ENCODE measurements at places on chromosomes 1 and 21. TPM values are rescaled to one million over a fixed set of nuclear protein-coding genes. Genes with fewer than 3 reads are reported as not detected.

VAV3 gene
- total RNA-seq: 50.7 TPM

- ATAC-seq: no peak
These were observed 23.8 kb downstream of the KCNA2 start for GRCh38 chr1:110582378-110582777.

DNA sequence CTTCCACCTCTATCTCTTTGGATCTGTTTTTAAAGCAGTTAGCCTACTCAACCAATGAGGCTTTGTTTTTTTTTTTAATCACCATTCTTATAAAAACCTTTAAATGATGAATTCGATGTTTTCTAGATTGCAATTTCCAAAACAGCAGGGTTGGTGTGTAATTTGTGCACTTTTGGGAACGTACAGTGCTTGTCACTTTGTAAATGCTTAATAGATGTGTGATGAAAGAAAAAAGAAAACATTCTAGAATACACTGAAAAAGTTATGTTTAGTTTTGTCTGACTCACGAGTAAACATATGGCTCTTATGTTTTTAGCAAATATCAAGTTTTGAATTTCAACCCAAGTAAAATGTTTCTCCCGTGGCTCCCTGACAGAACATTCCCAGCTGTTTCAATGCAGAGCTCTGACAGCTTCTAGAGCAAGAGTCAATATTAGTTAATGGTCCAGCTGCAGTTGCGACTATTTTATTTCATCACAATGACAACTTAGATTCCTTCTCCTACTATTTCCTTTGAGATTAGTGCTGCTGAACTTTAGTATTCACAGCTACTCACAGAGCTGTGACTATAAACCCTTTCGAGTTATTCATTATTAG is 362.5 kb upstream of the ADAMTS5 start:
- no peak for ATAC-seq

ST6GALNAC3 gene
- 0.72 TPM for total RNA-seq

DNA sequence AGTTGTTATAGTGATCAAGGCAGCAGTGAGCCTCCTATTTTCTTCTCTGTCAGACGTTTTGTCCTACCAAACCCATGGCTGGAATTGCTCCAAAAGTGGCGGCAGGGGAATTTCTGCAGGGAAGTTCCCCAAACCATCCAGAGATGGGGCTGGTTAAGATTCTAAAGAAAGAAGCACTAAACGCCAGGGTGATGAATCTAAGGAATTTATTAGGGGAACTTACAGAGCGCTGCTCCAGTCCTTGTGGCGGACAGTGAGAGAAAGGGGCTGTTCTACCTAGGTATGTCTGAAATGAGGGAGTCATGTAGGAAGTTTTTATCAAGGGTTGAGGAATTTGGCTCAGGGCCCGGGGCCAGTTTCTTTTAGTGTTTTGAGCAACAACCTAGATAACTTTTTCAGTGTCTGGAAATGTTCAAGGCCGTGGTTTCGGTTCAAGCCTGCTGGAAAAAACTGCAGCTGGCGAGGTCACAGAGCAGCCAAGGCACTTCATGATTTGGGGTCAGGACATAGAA is 222.4 kb upstream of the B3GALT2 start:
- ATAC-seq: no peak

- ATAC-seq: no peak
These were observed 5.6 kb downstream of the KIF17 start for GRCh38 chr1:20712215-20712577.

DNA sequence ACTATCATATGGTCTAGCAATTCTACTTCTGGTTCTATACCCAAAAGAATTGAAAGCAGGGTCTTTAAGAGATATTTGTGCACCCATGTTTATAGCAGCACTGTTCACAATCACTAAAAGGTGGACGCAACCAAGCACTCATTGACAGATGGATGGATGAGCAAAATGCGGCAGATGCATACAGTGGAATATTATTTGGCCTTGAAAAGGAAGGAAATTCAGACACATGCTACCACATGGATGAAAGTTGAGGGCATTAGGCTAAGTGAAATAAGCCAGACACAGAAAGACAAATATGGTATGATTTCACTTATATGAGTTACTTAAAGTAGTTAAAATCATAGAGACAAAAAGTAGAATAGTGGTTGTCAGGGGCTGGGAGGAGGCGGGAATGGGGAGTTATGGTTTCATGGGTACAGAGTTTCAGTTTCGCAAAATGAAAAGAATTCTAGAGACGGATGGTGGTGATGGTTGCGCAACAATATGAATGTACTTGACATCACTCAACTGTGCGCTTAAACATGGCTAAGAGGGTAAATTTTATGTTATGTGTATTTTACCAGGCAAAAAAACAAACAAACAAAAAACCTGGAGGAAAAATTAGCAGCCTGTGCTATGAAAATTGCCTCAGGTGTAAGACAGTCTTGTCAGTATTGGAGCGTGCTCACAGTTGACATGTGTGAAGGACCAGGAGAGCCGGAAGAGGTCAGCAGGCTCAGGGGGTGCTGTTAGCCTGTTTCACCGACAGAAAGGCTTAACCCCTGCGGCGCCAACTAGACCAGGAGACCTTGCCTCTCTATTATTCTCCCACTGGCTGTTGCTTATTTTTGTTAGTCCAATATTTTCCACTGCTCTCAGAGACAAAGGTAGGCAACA is 26.5 kb downstream of the CD247 start:
- ATAC-seq: no peak

DNA sequence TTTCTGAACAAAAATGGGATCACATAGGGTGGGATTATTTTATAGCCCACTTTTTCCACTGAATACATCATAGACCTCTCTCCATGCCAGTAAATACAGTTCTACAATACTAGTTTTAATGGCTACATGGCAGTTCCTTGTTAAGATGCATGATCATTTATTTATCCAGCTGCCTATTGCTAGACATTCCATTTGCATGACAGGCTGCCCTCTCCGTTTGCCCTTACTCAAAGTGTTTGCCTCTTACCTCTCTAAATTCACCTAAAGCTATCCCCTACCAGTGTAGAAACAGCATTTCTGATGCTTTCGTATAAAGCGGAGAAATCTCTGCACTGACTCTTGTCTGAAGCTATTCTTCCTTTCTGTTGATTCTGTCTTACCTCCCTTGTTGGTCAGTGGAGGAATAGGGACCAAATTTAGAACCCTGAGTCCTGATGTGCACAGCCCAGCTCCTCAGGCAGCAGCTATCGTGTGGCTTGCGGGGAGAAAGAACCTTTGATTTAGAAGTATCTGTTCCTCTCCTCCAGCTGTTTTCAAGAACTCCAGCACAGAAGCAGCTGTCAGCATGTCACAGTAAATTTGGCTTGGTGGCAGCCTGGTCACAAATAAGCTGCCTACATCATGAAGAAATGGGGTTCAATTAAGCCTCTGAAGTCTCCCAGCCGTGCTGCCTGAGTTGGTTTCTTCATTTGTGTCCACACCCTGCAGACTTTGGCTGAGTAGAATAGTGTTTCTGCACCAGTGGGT is 337.3 kb downstream of the PRDM2 start:
- ATAC-seq: no peak

- ATAC-seq: no peak
These were observed 7.1 kb upstream of the RASAL2 start for GRCh38 chr1:178086766-178087165.

DNA sequence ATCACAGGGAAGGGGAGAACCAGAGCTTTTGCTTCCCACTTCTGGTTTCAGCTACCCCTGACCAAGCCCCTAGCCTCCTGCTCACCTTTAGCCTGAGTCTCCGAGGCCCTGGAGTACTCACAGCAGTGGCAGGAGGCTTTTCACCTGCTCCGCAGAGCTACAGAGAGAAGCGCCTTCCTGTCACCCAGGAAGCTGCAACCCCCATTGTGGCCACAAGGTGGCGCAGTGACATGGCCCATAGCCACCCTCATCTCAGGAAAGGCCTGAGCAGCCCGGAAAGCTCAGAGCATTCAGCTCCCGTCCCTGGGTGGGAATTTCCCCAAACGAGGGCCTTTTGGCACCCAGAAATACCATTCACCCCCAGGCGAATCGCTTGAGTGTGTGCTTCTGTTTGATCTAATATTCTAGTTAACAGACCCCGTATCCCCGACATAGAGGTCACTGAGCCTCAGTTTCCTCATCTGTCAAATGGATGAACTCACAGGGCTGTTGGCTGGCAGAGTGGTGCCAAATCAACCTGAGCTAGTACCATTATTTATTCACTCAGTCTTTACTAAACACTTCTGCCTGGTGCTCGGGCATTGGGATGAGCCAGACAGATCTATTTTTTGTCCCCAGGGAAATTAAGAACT is 25.3 kb downstream of the A3GALT2 start:
- peak; percentile 89 for ATAC-seq

S100A8 gene
- 27,439 TPM for total RNA-seq
